ENCODE measurements at places on chromosomes 2 and 18.

DNA sequence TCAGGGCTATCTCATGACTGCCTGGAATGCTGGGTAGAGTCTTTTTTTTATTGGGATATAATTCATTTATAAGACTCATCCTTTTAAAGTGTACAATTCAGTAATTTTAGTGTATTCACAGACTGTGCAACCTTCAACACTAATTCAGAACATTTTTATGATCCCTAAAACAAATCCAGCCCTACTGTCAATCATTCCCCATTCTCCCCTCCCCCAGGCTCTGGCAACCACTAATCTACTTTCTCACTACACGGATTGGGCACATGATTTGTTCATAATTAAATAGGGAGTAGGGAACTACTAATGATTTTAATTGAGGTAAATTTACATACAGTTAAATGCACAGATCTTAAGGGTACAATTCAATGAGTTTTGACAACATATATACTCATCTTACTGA, 225.7 kb downstream of the CDCA7 start:
- DNase-seq, result no peak

DNA sequence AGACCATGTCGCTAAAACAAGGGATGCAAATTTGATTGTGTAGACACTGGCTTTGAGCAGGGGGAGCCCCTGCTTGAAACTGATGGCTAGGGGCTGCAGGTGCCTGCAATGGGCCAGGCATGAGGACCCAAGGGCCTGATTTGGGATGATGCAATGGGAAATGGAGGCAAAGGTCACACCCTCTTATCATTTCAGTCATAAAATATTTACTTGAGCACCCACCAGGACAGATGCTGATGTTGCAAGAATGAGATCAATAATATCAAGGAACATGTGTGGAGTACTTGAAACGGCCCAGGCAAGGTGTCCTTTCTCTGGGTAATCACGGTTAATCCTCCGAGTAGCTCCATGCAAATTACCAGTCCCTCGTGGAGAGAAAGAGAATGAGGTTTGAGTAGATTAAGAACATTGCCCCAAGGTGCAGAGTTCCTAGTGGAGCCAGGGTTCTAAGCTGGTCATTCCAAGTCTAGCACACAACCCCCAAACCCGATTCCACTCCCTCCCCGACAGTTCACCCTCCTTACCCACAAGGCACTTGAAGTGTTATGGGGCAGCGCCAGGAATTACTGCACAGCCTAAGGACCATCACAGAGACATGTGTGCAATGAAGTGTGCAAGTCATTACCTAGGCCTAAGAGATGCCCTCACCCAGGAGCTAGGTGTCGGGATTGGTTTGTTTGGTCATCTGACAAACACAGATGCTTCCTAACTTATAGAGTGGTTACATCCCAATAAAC, 14.0 kb upstream of the TMBIM1 start:
- DNase-seq, result no peak

GRCh38 chr2:101179982-101180381, 28.8 kb upstream of the TBC1D8 start:
- no peak for DNase-seq

DNA sequence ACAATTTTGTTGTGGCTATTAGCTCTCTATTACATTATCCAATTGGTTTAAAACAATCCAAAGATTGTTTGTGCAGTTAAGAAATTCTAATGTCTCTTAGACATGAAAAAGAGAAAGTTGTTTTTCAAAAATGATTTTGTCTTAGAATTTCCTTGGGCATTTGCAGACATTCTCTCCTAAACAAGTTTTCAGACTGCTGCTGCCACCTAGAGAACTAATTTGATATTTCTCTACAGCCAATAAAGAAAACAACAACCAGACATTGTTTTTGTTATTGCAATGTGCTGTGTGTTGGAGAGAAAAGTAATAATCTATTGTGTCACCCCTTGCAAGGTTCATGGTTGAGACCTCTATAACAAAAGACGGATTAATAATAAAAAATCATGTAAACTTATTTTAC, 119.0 kb upstream of the SYT4 start:
- DNase-seq, result no peak

DNA sequence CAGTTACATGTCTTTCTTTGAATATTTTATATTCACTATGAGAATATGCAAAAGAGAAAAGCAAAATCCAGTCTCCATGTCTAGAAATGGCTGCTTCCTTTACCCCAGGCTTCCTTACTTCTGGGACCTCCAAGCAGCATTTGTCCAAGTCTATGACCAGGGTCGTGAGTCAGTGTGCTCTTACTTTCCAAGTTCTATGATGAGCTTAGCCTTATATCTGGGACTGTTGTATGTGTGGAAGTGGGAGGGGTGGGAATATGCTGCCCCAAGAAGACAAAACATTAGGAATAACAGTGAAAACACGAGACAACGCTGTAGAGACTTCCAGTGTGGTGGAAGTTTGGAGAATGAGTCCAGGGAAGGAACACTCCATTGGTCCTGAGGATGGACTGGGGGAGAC, 21.2 kb upstream of the CHRNA1 start:
- no peak for DNase-seq

DNA sequence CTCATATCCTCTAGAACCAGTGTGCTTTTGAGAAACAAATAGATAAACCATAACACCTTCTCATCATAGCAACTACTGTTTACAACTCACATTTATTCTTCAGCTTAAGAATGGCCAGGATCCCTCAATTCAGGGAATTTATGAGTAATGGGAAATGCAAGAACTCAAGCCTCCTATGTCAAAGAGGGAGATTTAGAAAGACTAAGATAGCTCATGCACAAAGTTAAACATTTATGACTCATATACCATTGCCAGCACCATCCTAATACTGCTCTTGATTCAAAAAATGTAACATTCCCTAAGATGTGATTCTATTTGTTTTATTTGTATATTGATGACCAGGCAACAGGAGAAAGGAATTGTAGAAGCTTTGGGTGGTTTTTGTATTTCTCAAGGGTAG, 172.8 kb downstream of the CYP26B1 start:
- DNase-seq, result no peak

All from stimulated activated naive CD4-positive, alpha-beta T cell (primary cell).